ENCODE measurements at places on chromosomes 1 and 21. TPM values are rescaled to one million over a fixed set of nuclear protein-coding genes. Genes with fewer than 3 reads are reported as not detected.

RGS18 gene
- 2.4 TPM for polyA plus RNA-seq

FCGR3A gene
- 6.2 TPM for polyA plus RNA-seq

AGPAT3 gene
- 16.2 TPM for polyA plus RNA-seq

LRRC38 gene
- polyA plus RNA-seq, result not detected

PPM1J gene
- polyA plus RNA-seq, result 0.67 TPM

Data from adipose tissue (tissue), 3 donors.